ENCODE measurements at places on chromosomes 7 and 10.

DNA sequence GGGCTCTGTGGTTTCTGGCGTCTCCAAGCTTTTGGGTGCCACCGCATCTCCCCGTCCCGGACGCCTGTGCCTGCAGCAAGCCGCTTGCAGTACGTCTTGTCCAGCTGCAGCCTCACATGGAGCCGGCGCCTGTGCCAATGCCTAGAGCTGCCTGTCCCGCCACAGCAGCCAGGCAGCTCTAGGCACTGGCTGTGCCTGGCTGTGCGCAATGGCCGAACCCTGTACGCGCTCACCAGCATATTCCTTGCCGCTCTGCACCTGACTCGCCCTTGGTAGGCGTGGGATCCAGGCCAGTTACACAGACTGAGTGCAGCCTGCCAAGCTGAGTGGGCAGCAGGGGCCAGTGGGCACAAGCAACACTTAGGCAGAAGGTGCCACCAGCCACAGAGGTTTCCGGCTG lies 381.2 kb upstream of the SORCS1 start:
- DNase-seq = no peak
- no peaks in the 10 kb centered on the region for H3K4me1 ChIP-seq
- no peak overlapping the region for H3K4me3 ChIP-seq
- no peaks in the 10 kb centered on the region for H3K36me3 ChIP-seq
- H3K27me3 ChIP-seq = no peaks in the 10 kb centered on the region

GRCh38 chr10:7407368-7408290 lies 3.2 kb downstream of the SFMBT2 start:
- peak; percentile 25 for DNase-seq
- H3K36me3 ChIP-seq = peaks cover 26% of the 10 kb centered on the region
- peaks cover 53% of the 10 kb centered on the region for H3K4me1 ChIP-seq
- peak overlapping the region; percentile 96 for H3K4me3 ChIP-seq

- peak overlapping the region; percentile 61 for H3K4me3 ChIP-seq
- DNase-seq = peak; percentile 6
- peaks cover 29% of the 10 kb centered on the region for H3K4me1 ChIP-seq
- H3K27ac ChIP-seq = no peak overlapping the region
- no peaks in the 10 kb centered on the region for H3K36me3 ChIP-seq
Measured at GRCh38 chr10:73591935-73592699, 975 bp upstream of the USP54 start.

GRCh38 chr10:59869594-59869940 lies 36.8 kb downstream of the CCDC6 start:
- H3K4me1 ChIP-seq = peaks cover 80% of the 10 kb centered on the region
- H3K27me3 ChIP-seq = no peaks in the 10 kb centered on the region
- no peak for DNase-seq
- H3K36me3 ChIP-seq = peaks cover 22% of the 10 kb centered on the region
- peak overlapping the region; percentile 26 for H3K27ac ChIP-seq

DNA sequence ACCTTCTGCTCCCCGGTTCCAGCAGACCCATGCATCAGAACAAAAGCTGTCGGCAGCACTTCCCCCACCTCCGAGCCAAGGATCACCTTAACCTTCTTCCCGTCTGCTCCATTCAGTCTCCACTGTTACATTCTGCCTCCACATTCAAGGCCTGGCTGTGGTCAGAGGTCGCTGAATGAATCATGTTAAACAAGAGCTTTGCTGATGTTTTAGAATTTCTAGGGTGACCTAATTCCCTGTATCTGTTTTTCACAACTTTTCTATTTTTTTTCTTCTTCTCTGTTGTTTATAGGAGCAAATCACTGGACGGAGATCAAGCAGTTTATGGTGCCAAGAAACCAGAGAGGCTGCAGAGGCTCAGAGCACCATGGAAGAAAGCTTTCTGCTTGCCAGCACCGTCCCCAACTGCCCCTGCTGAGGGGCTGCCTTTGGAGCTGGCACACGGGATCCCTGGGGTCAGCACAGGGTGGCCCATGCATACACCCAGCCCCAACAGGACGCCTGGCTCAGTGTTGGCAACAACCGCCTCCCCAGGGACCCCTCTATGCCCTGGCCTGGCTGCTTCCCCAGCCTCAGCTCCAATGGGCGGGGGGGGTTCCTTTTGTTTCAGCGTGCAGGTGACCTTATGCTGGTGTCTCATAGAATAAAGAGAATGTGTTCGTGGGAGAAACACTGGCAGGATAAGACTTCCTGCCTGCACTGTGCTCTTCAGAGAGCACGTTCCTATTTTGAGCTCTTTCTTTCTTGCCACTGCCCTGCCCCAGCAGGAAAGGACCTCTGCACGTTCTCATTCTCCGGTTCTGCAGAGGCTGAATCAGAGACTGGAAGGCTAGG lies 182.7 kb upstream of the LYZL2 start:
- H3K27ac ChIP-seq = peak overlapping the region; percentile 29
- H3K27me3 ChIP-seq = peaks cover 2% of the 10 kb centered on the region
- DNase-seq = no peak

GRCh38 chr10:106224676-106225075 lies 939.8 kb downstream of the SORCS1 start:
- no peak overlapping the region for H3K27ac ChIP-seq
- no peaks in the 10 kb centered on the region for H3K36me3 ChIP-seq
- no peaks in the 10 kb centered on the region for H3K27me3 ChIP-seq
- H3K4me3 ChIP-seq = no peak overlapping the region
- H3K4me1 ChIP-seq = no peaks in the 10 kb centered on the region
- no peak for DNase-seq

DNA sequence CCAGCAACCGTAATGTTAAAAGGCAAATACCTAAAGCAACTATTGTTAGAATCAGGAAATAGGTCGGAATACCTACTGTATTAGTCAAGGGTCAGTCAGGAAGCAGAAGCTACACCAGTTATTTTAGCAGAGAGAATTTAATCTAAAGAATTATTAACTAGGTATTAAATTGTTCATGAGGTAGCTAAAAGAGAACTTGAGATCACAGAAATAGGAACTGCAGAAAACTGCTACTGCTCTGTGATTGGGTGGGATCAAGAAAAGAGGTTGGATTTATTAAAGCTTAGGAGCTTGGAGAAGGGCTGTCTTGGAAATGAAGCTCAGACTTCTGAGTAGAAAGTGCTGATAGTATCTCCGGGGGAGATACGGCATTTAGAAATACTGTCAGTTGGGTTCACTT lies 20.0 kb upstream of the ZNF438 start:
- H3K4me1 ChIP-seq = no peaks in the 10 kb centered on the region
- H3K27me3 ChIP-seq = peaks cover 4% of the 10 kb centered on the region
- DNase-seq = no peak
- no peak overlapping the region for H3K27ac ChIP-seq
- no peaks in the 10 kb centered on the region for H3K36me3 ChIP-seq

DNA sequence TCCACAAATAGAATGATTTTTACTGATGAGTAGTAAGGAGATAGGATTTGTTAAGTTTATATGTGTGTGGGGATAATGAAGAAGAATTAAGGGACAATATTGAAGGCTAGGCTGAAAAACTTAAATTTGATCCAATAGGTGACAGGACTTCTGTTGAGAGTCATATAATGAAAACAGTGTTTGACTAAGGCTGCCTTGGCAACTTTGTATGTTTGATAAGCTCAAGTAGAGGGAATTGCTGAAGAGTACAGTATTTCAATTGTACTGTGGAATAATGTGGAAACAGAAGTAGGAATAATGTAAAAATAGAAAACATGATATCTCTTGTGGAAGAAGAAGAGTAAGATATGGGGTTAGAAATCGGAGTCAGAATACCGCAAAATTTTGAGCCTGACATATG lies 10.5 kb downstream of the R3HCC1L start:
- H3K4me3 ChIP-seq = no peak overlapping the region
- no peak for DNase-seq
- H3K27me3 ChIP-seq = no peaks in the 10 kb centered on the region
- no peak overlapping the region for H3K27ac ChIP-seq
- H3K4me1 ChIP-seq = peaks cover 36% of the 10 kb centered on the region

DNA sequence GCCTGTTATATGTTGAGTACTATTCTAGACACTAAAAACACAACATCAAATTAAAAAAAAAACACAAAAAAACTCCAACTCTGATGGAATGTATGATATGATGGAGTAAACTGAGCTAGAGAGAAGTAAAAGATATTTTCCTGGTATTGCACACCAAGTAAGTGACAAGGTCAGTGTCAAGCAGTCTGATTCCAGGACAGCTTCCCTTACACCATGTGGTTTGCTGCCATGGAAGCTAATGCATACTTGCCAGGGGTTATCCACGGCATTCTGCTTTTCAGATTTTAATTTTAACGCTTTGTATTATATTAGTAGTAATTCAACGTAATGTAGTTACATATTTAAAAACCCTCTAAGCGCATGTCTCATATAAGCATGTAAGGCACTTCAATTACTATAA lies 48.4 kb downstream of the CACNA2D1 start:
- no peaks in the 10 kb centered on the region for H3K36me3 ChIP-seq
- no peak overlapping the region for H3K27ac ChIP-seq
- H3K27me3 ChIP-seq = no peaks in the 10 kb centered on the region
- DNase-seq = no peak
- no peaks in the 10 kb centered on the region for H3K4me1 ChIP-seq
- no peak overlapping the region for H3K4me3 ChIP-seq

DNA sequence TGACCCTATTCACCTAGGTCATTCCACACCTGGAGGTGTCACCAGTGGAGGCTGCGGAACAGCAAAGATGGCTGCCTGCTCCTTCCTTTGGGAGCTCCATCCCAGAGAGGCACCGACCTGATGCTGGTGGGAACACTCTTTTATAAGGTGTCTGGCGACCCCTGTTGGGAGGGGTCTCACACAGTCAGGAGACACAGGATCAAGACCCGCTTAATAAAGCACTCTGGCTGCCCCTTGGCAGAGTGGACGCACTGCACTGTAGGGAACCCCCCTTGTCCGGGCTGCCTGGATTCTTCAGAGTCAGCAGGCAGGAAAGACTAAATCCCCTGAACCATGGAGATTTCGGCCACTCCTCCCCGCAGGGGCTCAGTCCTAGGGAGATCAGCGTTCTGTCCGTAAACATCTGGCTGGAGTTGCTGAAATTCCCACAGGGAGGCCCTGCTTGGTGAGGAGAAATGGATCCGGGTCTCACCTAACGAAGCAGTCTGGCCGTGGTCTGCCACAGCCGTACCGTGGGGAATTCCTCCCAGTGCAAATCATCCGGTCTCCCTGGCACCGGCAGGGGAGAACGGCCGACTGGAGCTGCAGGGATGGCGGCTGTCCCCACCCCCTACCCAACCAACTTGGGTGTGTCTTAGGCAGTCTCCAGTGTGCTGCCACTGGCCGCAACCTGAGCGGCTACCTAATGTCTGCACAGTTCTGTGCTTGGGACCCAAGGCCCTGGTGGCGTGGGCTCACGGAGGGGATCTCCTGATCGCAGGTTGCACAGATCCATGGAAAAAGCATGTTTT lies 66.1 kb downstream of the LSMEM1 start:
- no peak overlapping the region for H3K27ac ChIP-seq
- H3K27me3 ChIP-seq = peaks cover 8% of the 10 kb centered on the region
- no peaks in the 10 kb centered on the region for H3K36me3 ChIP-seq
- DNase-seq = no peak

- DNase-seq = peak; percentile 20
- no peaks in the 10 kb centered on the region for H3K27me3 ChIP-seq
- H3K36me3 ChIP-seq = peaks cover 42% of the 10 kb centered on the region
Measured at GRCh38 chr7:65475734-65476319, 102.2 kb downstream of the ZNF92 start.

DNA sequence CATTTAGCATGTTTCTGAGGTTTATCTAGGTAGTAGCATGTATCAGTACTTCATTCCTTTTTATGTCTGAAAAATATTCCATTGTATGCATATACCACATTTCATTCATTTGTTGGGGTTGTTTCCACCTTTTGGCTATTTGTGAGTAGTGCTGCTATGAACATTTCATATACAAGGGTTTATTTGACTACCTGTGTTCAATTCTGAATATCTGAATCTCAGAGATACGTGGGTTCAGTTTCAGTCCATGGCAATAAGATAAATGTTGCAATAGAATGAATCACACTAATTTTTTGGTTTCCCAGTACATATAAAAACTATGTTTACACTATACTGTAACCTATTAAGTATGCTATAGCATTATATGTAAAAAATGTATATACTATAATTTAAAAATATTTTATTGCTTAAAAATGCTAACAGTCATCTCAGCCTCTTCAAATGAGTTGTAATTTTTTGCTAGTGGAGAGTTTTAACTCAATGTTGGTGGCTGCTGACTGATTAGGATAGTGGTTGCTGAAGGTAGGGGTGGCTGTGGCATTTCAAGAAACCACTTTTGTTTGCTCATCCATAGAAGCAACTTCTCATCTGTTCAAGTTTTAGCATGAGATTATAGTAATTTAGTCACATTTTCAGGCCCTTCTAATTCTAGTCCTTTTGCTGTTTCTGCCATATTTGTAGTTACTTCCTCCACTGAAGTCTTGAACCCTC lies 13.9 kb downstream of the PLEKHA1 start:
- no peak overlapping the region for H3K4me3 ChIP-seq
- H3K36me3 ChIP-seq = peaks cover 2% of the 10 kb centered on the region
- no peak for DNase-seq
- peaks cover 10% of the 10 kb centered on the region for H3K4me1 ChIP-seq
- H3K27me3 ChIP-seq = peaks cover 35% of the 10 kb centered on the region

DNA sequence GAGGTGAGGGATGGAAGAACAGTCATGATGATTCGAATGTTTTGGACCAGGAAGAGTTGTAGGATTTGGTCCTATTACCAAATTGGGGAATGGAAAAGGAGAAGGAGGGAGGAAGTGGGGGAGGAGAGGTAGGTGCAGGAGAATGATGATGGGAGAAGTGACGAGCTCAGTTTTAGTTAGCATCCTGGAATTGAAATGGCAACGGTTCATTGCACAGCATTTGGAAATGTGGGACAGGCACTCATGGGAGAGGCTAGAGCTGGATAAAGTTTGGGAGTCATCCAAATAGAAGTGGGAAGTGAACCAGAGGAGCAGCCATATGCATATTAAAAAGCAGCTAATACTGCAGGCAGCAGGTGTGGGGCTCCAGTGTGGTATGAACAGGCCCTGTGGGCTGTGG lies 253.6 kb downstream of the SORCS3 start:
- H3K27ac ChIP-seq = no peak overlapping the region
- H3K4me1 ChIP-seq = no peaks in the 10 kb centered on the region
- H3K4me3 ChIP-seq = no peak overlapping the region
- no peaks in the 10 kb centered on the region for H3K36me3 ChIP-seq

DNA sequence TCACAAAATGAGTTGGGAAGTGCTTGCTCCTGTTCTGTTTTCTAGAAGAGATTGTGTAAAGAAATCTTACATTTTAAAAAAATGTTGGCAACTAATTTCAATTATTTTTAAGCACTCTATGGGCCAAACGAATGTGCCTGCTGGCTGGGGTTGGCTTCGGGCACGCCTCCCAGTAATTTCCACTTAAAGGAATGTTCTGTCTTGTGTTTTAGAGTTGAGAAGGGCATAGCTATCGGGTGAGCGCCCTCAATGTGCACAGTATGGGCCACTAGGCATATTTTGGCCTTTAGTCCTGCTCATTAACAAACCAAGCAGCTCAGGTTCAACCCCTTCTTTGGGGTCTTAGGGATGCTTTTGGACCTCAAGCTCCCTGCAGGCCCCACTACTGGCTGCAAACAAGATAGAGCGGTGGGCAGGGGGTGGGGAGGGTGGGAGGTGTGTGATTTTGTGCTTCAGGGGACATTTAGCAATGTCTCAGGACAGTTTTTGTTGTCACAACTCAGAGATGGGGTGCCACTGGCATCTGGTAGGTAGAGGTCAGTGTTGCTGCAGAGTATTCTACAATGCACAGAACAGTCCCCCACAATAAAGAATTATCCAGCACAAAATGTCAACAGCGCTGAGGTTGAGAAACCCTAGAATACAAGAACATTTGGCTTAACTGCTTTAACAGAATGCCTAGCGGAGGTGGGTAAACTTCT lies 40.7 kb downstream of the TACC2 start:
- H3K27ac ChIP-seq = no peak overlapping the region
- H3K4me3 ChIP-seq = no peak overlapping the region
- H3K4me1 ChIP-seq = no peaks in the 10 kb centered on the region
- H3K27me3 ChIP-seq = peaks cover 3% of the 10 kb centered on the region
- H3K36me3 ChIP-seq = no peaks in the 10 kb centered on the region
- no peak for DNase-seq

GRCh38 chr10:46175296-46175695 lies 111.5 kb upstream of the ANTXRL start:
- H3K27me3 ChIP-seq = peaks cover 2% of the 10 kb centered on the region
- H3K27ac ChIP-seq = no peak overlapping the region
- H3K36me3 ChIP-seq = no peaks in the 10 kb centered on the region
- DNase-seq = no peak
